ENCODE measurements at places on chromosomes 7 and 10.
A peak's percentile ranks its signal among the peaks of the same experiment; 100 is the strongest.

DNA sequence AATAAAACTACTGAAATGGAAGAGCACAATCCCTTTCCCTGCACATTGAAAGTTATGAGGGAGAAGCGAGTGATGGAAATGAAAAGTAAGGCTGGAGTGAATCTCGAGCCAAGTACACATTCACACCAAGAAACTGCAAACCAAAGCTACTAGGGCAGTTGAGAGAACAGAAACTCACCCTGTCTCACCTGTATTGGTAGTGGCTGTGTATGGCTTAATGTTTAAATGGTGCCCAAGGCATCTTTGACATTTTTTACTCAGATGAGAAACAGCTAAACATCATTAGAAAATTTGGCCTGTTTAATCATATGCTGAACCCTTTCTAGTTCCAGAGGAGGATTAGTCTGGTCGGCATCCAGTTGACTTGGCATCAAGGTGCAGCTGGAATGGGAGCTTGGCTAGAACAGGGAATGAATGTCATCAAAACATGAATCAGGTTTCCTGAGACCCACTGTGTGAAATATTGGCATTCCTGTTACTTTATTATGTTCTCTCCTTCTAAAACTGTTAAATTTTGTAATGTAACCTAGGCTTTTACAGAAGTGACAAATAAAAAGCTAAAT lies 840.8 kb downstream of the GRM8 start:
- no peak for DNase-seq

GRCh38 chr7:21412410-21412851 lies 15.5 kb upstream of the SP4 start:
- DNase-seq = no peak

DNA sequence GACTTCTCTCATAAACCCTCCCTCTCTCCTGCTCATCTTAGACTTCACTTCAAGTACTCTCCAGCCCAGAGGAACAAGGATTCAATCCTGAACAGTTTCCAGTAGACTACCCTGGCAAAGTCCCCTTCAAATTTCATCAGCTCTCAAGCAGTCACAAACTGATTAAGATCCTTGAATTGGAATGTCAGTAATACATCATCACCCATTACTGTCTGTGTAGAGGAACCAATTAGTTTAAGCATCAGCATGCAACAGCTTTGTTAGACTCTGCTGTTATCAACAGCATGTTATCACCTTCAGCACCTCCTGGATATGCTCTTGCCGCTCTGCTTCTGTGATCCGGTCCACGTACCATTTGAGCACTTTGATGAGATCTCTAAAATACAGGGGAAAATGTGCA lies 307.0 kb upstream of the IMMP2L start:
- DNase-seq = no peak

DNA sequence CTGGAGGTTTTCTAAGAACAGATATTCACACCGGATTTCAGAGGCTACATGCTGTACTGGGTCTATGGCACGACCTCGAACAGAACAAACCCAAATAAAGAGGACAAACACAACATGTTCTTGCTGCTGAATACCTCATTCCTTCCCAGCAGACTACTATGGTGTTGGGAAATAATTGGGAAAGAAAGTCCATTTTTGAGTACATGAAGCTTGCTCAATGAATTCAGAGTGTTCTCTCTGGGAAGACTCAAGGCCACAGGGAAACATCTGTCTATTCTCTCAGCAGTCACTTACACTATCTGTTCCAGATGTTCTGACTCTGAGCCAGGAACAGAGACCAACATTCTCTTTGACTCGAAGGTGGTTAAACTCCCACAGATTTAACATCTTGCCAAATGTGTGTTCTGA lies 30.9 kb downstream of the LAMB1 start:
- peak; percentile 96 for DNase-seq

DNA sequence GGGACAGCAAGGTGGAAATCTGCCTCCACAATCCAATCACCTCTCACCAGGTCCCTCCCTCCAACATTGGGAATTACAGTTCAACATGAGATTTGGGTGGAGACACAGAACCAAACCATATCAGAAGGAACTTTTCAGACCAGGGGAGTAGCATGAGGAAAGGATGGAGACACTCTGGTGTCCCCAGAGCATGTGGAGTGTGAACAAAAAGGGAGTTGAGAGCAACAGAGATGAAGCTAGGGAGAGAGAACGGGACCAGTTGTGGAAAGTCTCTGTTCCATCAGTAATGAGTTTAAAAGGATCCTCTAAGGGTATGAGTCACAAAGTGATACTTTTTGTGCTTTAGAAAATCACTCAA lies 382.0 kb downstream of the SFMBT2 start:
- no peak for DNase-seq

DNA sequence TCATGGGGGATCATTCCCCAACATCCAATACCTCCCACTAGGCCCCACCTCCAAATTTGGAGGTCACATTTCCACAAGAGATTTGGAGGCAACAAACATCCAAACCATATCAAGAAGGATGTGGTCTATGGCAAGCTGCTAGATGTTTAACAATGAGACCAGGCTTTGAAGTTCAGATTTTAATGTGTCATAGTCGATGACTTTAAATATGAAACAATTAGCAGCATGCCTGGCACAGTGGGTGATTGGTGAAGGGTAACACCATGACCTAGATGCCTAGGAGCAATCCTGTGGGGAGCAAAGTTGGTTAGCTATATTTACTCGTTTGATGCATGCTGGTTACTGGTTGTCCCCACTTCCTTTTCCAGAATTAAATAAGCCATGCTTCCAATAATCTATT lies 356.4 kb upstream of the VWC2 start:
- DNase-seq = no peak

GRCh38 chr10:70693619-70694335 lies 21.5 kb downstream of the ADAMTS14 start:
- peak; percentile 27 for DNase-seq

- DNase-seq = no peak
Observed at GRCh38 chr7:140870003-140870402, 54.7 kb downstream of the BRAF start.

DNA sequence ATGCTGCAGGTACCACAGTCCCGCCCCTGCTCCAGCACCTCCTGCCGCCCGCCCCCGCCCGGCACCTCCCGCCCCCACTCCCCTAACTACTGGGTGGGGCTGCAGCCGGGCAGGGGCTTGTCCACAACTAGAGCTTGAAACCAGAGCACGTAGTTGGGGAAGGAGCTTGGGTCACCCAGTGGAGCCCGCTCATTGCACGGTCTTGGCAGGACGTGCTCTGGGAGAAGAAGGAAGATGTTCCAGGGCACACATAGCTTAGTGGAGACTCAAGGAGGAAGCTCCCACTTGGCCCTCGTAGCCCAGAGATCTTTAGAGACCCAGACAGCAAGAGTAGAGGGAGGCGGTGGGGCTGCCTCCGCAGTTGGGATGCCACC lies 692 bp downstream of the IGFBP1 start:
- peak; percentile 17 for DNase-seq

GRCh38 chr10:62109587-62110293 lies 158.9 kb downstream of the RTKN2 start:
- no peak for DNase-seq

- DNase-seq = no peak
Observed at GRCh38 chr10:78759456-78760120, 309.2 kb upstream of the ZMIZ1 start.

DNA sequence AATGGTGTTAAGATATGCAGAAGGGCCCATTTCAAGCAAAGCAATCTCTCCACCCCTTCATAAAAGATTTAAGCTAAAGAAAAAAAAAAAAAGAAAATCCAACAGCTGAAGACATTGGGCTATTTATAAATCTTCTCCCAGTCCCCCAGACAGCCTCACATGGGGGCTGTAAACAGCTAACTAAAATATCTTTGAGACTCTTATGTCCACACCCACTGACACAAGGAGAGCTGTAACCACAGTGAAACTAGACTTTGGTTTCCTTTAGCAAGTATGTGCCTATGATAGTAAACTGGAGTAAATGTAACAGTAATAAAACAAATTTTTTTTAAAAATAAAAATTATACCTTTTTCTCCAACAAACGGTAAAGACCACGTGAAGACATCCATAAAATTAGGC lies 28.6 kb downstream of the PPP3CB start:
- DNase-seq = no peak

DNA sequence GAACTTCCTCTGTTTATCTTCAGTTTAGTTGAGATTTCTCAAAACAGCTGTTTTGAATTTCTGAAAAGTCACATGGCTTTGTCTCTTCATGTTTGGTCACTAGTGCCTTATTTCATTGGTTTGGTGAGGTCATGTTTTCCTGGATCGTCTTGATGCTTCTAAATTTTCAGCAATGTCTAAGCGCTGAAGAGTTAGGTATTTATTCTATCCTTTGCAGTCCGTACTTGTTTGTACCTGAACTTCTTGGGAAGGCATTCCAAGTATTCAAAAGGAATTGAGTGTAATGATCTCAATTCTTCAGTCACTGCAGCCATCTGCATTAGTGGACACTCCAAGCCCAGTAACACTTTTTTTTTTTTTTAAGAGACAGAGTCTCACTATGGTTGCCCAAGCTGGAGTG lies 67.7 kb downstream of the HERC4 start:
- DNase-seq = no peak

GRCh38 chr10:122475591-122476332 lies 14.4 kb downstream of the HTRA1 start:
- no peak for DNase-seq

- no peak for DNase-seq
Observed at GRCh38 chr10:42932735-42933447, 144.0 kb upstream of the RET start.

DNA sequence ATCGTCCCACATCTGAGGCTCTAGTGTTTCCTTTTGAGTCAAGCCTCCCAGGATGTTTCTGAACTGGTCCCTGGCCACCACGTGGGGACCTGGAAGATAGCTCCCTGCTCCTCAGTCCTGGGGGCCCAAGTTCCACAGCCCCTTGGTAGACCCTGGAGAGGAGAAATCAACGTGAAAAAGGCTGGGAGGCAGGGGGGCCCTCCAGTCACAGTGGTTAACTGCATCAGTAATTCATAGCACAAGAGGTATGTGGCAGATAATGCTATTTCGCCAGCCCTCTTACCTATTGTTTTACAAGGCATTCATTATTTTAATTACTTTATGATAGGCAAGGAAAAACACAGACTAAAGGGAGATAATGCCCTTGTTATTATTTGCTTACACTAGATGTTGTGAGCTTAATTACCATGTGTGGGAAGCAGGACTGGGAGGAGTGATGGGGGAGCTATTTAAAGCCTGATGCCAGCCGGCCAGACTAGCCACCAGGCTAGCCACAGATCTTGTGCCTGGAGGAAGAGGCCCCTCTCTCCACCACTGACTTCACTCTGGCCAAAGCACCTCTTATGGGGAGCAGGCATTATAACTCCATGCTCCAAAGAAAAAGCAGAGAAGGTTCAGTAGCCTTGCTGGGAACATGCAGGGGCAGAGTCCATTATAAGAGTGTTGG lies 230.7 kb downstream of the KCNMA1 start:
- DNase-seq = no peak

- DNase-seq = no peak
Observed at GRCh38 chr7:102895602-102896001, 17.2 kb upstream of the LRRC17 start.

- no peak for DNase-seq
Observed at GRCh38 chr10:114278140-114278883, 39.3 kb downstream of the VWA2 start.

- DNase-seq = no peak
Observed at GRCh38 chr7:37448011-37448635, 541 bp downstream of the ELMO1 start.

DNA sequence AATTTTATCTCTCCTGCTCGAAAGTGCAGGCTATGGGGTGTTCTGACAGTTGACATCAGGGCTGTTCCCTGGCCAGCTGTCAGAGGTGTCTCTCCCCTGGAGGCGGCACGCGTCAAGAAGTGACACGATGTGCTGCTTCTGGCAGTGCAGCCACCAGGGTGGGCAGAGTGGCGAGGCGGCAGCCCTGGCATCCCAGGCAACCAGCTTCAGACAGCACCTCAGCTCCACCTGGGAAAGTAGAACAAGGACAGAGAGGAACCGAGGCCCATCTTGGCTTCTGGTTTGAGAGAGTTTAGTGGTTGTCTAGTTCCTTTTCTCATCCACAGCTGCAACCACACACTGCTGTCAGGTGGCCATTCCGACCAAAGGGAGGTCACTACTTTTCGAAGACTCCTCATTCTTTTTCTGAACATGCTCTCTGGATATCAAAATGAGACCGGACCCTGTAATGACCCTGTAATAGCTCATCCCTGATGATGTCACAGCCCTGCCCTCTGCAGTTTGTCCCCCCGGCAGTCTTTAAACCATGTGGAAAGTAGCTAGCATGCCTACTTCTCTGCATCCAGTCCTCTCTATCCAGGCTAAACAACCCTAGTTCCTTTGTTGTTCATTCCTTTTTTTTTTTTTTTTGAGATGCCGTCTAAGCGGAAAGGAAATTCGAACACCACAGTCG lies 381.0 kb upstream of the NRP1 start:
- no peak for DNase-seq

DNA sequence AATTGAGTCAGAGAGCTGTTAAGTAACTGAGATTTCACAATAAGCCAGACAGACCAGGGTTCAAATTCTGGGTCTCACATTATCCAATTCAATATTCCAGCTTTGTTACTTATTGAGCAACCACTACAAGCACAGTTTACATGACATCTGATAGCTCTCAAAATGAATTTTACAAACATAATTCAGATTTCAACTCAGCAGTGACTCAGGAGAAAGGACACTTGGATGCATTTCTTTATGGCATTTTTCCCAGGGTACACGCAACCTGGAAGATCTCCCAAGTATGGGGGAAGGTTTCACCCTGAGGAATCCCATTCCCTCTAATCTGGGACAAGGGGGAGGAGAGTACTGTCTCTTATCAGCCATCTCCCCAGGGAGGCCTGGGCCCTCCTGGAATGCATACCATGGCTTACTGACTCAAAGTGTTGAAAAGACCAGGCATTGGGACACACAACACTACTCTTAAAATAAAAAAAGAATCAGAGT lies 102.4 kb downstream of the CFTR start:
- peak; percentile 98 for DNase-seq

- no peak for DNase-seq
Observed at GRCh38 chr10:69855346-69856111, 53.8 kb downstream of the COL13A1 start.

DNA sequence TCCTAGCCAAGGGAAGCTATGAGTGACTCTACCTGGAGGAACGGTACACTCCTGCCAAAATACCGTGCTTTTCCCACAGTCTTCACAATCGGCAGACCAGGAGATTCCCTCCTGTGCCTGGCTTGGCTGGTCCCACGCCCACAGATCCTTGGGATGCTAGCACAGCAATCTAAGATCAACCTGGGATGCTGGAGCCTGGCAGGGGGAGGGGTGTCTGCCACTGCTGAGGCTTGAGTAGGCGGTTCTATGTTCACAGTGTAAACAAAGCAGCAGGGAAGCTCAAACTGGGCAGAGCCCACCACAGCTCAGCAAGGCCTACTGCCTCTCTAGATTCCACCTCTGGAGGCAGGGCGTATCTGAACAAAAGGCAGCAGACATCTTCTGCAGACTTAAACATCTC lies 295.3 kb downstream of the ELMO1 start:
- DNase-seq = no peak

Data from choroid plexus epithelial cell (primary cell).